ENCODE measurements at places on chromosomes 2 and 18.

DNA sequence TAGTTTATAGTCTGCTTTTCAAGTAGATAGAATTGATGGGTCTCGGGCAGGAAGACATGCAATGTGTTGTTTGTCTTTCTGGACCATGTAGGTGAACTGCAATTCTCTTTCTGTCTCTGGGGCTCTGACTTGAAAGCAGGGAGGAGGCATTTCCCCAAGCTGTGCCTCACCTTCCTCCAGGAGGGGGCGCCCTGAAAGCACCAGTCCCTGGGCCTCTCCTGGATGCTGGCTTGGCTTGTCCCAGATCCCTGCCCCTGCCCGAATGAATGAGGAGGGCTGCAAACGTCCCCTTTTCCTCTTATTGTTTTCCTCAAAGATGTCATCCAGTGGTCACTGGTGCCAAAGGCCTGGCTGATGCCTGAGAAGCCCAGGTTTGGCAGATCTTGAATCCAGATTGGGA lies 270.6 kb downstream of the CELF4 start:
- peak; percentile 76 for DNase-seq

GRCh38 chr2:223889229-223889628 lies 51.8 kb upstream of the AP1S3 start:
- no peak for DNase-seq

- peak; percentile 84 for DNase-seq
These were observed 24.6 kb upstream of the ATOH8 start for GRCh38 chr2:85728883-85729824.

GRCh38 chr2:57141269-57141668 lies 905.3 kb upstream of the VRK2 start:
- no peak for DNase-seq

GRCh38 chr2:127609818-127610217 lies 36.1 kb upstream of the GPR17 start:
- no peak for DNase-seq

DNA sequence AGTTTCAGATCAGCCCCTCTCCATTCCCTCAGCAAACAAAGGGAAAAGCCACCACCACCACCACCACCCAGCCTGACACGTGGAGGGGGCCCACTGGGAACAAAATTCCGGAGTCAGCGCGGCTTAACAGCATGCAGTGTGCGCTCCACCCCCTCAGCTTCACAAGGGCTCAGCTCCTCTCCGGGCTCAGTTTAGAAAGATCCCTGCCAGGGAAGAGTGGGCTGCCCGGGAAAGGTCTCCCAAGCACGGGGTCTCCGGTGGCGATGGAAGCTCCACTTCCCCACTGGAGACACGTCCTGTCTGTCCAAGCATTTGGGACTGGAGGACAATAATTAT lies 55.7 kb downstream of the SNORC start:
- no peak for DNase-seq

DNA sequence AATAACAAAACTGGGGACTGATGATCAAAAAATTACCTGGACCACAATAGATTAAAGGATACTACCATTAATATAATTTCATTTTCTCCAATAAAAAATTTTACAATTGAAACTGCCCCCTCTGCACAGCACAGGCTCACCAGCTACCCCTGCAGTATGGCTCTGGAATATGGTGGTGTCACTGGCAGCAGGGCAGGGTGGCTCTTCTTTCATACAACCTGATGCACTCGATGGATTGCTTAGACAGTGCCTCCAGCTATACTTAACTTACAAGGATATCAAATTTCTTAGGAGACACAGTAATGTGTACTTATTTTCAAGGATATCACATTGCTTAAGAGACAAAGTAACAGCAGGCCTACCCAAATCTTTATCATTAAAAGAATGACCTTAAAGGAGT lies 124.0 kb downstream of the PRELID3A start:
- no peak for DNase-seq

DNA sequence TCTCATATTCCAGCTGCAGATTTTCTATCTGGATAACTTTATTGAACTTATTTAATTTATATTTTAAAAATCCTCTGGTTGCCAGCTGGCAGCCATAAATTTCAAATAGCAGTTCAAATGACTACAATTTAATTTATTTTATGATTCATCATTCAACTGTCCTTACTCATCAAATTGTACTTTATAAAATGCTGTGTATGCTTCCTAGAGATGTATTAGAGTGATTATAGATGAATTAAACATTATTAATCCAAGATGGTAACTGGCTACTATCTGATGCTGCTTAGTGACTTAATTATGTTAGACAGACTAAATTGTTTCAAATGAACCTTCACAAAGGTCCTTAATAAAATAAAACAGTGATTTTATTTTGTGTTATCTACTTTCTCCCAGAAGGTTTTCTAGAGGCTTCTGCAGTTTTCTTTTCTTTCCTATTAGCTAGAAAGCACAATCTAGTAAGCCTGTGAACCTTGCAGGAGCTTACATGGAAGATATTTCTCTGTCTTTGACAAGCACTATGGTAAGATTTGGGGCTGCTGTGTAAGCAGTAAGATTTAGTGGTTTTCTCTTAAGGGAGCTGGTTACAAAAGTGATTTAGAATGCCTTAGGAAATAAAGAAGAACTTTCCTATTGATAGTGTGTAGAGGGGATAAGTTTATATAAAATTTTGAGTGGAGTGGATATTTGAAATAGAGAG lies 322.3 kb downstream of the FSIP2 start:
- DNase-seq, result no peak

- DNase-seq, result no peak
These were observed 1.4 kb downstream of the BOD1L2 start for GRCh38 chr18:57148263-57148662.

- DNase-seq, result no peak
These were observed 524.5 kb upstream of the MEX3C start for GRCh38 chr18:51721996-51722395.

GRCh38 chr18:11986061-11986460 lies 4.8 kb downstream of the IMPA2 start:
- DNase-seq, result no peak

DNA sequence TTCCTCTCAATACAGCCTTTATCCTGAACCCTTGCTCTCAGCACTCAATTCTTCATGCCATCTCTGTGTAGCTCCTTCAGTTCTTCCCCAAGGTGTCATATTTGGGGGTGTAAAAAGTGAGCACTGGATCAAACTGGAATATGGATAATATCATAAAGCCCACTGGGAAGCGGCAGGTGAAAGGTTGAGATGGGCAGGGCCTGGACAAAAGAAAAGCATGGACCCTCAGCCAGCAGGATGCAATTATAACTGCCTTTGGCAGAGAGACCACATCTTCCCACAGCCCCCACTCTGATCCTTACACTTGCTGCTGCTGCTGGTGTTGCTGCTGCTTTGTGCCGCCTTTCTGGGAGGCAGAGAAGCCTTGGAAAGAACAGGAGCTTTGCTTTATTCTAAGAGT lies 31.2 kb upstream of the STPG4 start:
- DNase-seq, result no peak

DNA sequence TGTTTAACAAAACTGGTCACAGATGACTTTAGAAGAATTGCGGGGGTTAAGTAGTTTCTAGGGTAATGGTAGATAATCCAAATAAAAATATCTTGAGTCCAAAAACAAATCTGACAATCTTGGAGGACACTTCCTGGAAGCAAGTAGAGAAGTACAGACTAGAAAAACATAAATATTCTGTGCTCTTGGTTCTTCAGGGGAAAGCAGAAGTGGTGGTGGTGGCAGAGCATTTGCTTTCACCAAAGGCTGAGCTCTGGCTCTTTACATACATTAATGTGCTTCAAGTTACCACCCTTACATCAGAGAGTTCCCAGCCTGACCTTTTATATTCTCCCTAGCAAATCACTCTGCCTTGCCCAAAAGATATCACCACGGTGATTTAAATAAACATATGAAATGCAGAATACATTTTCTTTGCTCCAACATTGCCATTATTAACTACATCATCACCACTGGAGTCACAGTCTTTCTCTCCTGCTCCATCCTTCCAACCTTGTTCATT lies 15.3 kb downstream of the PDE11A start:
- no peak for DNase-seq

DNA sequence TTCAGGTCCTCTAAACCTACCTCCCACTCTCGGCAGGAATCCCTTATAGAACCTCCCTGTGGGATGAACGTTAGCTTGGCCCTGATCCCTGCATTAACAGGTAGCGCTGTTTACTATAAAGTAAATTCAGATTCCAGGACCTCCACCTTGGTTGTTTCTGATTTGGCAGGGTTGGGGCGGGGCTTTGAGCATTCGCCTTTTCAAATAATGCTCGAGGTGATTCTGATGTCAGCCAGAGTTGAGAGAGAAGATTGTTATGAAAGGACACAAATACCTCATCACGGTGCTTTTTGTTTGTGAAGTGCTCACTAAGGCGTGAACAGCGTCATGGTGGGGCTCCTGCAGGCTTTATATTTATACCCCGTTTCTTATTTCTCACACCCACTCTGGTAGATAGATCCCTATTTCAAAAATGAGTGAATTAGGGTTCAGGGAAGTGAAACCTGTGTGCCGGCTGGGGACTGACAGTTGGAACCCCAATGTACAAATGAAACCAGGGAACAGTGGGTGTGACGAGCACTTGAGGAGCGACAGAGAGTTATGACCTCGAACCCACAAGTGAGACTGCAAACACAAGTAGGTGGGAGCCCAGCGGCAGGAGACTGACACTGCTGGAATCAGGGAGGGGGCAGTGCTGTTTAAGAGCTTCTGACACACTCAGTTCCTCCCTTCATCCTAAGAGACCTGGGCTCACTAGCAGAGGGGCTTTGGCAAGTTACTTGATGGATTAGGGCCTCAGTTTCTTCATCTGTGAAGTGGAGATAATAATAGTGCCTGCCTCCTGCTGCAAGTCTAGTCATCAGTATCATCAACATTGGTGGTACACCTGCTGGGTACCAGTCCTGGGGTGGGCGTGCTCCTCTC lies 14.2 kb upstream of the CXCR4 start:
- no peak for DNase-seq

DNA sequence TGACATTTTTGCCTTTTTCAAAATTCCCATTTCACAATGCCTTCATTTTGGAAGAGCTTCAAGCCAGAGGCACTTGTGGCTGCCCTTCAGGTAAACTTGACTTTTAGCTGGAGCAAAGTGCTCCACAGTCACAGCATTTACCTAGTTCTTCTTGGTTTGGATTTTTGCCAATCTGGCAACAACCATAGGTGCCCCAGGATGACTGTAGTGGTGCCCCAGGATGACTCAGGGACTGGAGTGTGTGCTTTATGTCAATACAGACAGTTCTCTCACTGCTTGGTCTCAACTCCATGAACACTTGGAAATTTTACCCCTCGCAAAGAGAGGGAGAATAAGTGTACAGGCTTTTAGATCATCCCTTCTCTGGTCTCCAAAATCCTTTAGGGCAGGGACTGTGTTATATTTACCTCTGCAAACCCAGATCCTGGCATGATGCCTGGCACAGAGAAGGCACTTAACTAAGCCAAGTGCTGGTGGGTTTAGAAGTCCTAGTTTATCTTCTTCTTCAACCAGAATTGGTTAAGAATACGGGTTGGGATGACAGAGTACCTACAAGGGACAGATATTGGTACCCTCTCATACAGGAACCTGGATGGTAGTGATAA lies 15.3 kb upstream of the PTPN4 start:
- DNase-seq, result no peak

DNA sequence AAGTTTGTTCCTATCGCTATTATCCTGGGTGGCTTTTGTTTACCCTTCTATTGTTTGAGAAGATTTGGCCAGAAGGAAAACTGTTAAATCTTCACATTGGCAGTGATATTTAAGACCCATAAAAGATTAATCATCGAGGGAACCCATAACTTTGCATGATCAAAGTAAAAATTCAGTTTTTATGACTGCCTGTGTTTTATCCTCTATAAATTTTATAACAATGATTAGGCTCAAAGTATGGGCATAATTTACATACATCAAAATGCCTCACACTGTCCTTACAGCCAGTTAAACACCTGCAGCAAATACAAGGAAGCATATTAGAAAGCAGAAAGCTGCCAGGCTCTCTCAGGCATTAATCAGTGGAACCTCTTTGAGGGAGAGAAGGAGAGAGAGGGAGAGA lies 289.1 kb downstream of the ICOS start:
- DNase-seq, result no peak

DNA sequence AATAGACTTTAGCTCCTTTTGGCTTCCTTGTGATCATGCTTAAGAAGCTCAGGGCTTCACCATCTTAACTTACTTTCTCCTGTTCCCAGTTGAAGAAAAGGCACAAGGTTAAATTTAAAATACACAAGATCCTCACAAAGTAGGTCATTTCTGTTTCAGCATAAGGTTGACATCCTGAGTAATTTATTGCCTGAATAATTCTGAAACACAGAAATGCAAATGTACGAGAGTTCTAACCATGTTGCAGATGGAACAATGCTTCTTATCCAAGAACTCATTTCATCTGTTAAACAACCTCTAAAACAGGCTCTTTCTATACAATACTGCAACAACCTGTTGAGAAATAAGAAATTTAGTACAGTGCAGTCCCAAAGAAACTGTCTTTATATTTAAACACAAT lies 395.2 kb downstream of the BCL11A start:
- no peak for DNase-seq

- DNase-seq, result no peak
These were observed 458.7 kb upstream of the CNTNAP5 start for GRCh38 chr2:123566291-123566946.

GRCh38 chr18:77100751-77101355 lies 31.7 kb downstream of the MBP start:
- no peak for DNase-seq

DNA sequence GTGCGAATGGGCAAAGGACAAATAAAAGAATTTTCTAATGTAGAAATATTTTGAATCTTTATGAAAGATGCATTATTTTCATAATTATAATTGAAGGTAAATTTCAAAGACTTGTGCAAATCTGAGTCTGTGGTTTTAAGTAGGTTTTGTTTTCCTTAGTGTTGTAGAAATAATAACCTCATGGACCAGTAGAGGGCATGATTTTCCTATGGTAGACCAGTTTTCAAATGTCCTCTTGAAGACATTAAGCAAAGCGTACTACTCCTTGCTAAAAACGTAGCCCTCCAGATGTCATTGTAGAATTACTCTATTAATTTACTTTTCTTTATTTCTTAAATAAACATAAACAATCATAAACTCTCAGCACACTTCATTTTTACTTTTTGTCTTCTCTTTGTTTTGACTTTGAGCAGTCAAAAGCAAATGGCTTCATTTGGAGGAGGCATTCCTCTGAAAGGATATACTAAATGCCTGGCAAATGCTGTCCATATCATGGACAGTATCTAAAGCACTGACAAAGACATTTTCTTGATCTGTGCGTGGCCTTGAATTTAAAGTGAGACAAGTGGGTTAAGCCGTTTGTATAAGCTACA lies 85.8 kb upstream of the FAM237A start:
- DNase-seq, result peak; percentile 33

DNA sequence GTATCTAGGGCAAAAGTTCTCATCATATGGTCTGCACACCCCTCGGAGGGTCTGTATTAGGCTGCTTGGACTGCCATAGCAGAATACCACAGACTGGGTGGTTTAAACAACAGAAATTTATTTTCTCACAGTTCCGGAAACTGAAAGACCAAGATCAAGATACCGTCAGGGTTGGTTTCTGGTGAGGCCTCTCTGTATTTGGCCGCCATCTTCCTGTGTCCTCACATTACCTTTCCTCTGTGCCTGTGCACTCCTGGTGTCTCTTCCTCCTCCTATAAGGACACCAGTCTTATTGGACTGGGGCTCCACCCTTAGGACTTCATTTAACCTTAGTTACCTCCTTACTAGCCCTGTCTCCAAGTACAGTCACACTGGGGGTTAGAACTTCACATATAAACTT lies 132.5 kb downstream of the NCOA1 start:
- peak; percentile 62 for DNase-seq

All from K562 (cell line).